CD4-positive, alpha-beta T cell treated with Interleukin-15 for 1 hour (primary cell): ENCODE measurements at places on chromosomes 1 and 21.

- DNase-seq, result no peak
Measured at GRCh38 chr1:115215703-115216521, 122.1 kb downstream of the NGF start.

DNA sequence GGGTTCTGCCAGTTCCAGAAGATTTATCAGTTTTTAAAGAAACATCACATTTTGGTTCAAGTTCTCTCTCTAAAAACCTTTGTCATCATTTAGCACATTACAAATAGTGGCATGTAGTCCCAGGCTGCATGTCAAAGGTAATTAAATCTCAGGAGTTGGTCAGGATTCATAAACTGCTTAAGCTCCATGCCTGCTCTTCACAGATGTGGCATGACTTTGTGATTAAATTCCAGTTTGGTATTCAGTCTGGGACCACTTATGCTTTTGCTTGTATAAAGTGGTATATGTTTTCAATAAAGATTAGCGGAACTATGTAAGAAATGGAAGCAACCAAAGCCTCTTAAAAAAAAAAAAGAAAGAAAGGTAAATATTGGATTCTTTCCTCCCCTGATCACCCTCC is 408.0 kb downstream of the DISC1 start:
- no peak for DNase-seq

- no peak for DNase-seq
Measured at GRCh38 chr1:170097449-170097948, 23.0 kb upstream of the KIFAP3 start.

DNA sequence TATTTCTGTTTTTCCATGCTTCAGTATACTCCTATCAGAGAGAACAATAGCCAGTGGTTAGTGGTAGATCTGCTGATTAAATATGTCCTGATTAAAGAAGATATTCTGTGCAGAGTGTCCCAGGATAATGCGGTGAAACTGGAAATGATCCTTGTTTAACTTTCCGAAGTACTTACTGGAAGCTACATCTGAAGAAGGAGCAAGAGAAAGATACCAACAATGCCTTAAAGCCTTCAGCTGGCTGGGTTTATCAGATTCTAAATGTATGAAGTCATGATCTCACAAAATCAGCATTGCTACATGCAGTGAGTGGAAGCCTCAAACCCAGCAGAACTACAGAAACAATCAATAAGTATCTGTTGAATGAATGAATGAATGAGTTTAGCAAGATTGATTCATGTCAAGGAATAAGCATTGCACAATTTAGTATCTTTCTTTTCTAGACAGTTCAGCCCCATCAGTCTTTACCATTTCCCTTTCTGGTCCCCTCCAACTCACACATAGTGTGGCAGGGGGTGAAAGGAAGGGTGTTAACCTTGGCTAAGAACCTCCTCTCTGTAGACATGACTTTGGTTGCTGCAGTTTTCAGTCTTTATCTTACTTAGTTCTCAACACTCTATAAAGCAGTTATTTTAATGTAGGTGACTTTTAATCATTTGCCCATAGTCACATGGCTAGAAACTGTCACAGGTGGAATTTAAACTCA is 24.7 kb upstream of the DNASE2B start:
- no peak for DNase-seq

- DNase-seq, result no peak
Measured at GRCh38 chr1:19407494-19408096, 77.7 kb downstream of the CAPZB start.

DNA sequence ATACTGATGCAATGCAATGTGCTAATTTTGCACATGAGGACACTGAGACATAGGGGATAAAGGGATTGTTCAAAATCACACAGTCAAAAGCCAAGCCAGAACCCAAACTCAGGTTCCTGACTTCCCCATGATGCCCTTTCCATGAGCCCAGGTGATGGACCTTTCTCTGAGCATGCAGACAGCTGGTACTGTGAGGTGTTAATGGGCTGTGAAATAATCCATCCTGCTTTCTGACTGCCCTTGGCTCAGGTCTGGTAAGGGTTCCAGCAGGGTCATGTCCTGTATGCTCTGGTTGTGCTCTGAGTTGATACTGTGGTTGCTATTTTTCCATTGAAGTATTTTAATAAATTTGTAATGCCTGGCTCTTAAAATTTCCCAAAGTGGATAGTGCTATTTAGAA is 50.0 kb downstream of the CNIH3 start:
- DNase-seq, result no peak

- DNase-seq, result no peak
Measured at GRCh38 chr1:175493321-175494010, 249.9 kb downstream of the TNR start.

GRCh38 chr1:197987294-197987693 is 70.1 kb downstream of the LHX9 start:
- no peak for DNase-seq

- no peak for DNase-seq
Measured at GRCh38 chr1:52321061-52321460, 44.9 kb downstream of the CC2D1B start.

DNA sequence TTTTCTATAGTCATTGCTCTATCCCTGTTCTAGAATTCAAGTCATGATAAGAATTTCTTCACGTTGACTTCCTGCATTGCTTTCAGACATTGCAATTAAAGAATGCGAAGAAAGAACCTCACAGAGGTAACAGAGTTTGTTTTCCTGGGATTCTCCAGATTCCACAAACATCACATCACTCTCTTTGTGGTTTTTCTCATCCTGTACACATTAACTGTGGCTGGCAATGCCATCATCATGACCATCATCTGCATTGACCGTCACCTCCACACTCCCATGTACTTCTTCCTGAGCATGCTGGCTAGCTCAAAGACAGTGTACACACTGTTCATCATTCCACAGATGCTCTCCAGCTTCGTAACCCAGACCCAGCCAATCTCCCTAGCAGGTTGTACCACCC is 10.6 kb downstream of the APCS start:
- DNase-seq, result no peak

DNA sequence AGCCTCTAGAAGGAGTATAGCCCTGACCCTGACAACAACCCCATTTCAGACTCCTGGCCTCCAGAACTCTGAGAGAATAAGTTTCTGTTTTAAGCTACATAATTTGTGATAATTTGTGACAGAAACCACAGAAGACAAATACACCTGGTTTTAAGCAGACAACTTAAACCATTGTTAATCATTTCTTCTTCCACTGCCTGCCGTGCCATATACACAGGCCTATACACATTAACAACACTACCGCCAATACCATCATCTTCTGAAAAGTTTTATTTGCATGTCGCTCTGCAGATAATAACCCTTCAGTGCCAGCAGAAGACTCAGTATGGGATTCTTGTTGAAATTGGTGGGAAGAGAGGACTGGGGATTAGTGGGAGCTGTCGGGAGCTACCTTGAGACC is 39.9 kb upstream of the KRTAP19-8 start:
- no peak for DNase-seq

DNA sequence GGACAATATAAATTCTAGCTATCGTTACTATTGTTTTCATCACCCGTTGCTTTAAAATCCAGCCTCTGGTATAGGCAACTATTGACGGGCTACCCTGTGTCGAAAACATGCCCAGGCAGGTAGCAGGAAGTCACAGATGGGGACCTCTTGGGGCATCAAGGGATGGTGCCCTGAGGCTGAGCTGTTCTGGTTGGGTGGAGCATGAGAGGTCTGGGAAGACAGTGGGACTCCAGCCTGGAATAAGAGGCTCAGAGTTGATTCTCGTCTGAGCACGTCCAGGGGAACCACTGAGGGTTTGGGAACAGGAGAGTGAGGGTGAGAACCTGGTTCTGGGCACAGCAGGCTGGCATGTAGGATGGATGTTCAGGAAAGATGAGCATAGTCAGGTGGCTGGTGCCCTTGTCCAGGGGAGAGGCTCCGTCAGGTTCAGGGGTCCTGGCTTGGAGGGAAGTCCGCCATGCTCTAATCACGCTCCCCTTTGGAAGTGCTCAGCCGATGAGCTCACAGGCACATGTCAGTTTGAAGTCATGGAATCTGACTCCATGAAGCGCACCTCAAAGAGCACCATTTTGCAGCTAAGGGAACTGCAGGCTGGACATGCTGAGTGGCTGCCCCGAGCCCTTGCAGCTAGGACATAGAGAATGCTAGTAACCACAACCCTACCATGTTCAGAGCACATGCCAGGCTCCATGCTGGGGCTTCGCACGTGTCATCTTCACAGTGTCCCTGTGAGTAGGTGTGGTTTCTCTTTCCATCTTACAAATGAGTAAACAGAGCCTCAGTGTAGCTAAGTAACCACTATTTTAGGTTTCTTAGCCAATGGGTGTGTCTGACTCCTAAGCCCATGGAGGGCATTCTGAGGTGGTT is 21.0 kb downstream of the PCSK9 start:
- no peak for DNase-seq

DNA sequence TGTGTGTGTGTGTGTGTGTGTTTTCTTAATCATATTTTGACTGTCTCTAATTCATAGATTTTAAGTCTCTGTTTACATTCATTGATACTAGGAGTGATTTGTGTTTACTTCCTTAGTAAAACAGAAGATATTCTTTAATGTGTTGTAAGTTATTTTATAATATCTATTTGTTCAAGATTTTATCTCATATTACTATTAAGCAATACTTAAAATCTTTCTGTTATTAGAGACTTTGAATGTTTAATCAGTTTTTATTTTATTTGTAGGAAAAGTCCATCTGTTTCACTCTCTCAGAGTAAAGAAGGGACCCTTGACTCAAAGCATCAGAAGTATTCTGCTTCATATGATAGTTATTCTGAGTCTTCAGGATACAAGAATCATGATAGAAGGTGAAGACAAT is 89.2 kb downstream of the CEP350 start:
- no peak for DNase-seq

DNA sequence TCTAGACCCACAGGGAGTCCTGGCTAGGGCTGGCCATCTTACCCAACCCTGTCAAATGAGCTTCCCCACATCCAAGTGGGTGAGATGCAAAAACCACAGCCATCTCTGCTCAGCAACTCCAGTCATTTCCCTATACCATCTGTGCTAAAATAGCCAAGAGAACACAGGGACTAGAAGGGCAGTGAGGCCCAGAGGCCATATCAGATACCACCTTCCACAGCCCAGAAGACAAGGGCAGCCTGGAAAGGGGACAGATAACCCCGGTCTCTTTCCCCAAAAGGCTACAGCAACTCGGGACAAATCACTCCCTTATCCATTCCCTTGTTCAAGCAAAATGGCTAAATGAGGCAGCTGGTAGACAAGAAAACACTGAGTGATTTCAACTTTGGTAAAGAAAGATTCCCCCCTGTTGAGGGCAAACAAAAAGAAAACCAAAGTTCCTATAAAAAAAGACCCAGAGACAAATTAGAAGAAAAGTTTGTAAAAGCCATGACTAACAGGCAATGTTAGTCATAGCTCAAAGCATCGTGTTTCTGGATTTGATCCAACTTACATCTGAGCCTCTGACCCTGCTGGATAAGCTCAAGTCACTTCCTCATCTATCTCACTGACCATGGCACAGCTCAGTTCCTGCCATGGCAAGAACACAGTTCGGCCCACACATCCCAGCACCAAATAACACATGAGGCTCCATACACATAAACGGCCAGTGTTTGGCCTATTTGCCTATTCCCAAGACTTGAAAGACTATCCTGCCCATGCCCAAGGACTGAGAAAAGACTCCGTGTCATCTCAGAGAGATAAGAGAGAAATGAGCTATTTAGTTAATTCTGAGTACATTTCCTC is 3.1 kb downstream of the LAMB3 start:
- DNase-seq, result peak; percentile 52

DNA sequence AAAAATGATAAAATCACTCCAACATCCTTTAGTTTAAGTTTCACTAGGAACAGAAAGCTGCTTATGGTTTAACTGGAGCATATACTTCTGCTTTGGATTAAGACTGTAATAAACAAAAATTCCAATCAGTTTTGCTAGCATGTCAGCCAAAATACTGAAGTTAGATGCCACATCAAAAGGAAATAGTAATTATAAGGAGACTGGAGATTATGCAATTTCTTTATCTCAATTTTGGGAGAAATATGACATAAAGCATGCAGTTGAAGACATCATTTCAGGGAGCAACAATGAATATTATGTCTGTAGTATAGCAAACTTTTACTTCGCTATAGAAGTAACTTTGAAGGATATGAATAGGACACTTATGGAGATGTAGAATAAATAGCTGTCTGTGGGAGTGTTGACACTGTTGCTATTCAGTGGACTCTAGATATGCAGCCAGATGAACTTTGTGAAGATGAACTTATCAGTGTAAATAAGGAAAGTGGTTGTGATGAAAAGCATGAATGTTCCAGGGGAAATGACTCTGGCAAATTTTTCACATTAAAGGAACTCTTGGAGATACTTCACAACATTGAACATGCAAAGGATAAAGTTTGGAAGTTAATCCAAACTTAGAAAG is 107.8 kb downstream of the RABGAP1L start:
- no peak for DNase-seq

GRCh38 chr1:175434283-175434860 is 241.8 kb upstream of the KIAA0040 start:
- no peak for DNase-seq

GRCh38 chr1:41745022-41745421 is 173.7 kb downstream of the HIVEP3 start:
- DNase-seq, result no peak

DNA sequence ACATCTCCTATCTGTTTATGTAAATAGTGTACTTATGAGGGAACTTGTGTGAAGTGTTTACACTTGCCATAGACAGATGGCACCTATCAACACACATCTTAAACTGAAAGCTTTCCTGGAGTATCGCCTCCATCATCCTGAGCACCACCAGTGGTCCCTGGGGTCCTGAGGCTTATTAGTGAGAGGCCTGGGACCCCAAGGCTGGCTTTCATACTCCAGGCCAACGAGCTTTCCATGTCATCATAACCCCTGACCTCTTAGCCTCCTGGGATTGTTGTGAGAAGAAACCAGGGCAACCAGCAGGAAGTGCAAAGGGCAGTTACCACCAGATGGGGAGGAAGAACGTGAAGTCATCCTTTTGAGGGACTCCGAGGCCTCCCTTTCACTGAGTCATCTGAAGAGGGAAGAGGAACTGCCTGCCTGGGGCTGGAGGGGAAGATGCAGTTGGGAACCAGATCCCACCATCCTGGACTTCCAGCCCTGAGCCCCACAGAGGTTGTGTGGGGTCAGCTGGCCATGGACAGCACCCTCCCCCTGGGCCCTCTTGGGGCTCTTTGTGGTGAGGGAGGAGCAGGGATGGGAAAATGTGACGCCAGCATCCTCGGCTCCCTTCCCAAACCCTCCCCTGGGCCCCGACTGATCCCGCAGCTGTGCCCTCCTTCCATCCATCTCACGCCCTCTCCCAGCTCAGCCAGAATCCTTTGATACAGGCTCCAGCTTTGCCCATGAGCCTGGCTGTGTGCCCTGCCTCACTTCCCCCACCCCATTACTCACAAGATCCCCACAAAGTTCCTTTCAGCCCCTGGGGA is 5.8 kb downstream of the INKA2 start:
- peak; percentile 78 for DNase-seq

DNA sequence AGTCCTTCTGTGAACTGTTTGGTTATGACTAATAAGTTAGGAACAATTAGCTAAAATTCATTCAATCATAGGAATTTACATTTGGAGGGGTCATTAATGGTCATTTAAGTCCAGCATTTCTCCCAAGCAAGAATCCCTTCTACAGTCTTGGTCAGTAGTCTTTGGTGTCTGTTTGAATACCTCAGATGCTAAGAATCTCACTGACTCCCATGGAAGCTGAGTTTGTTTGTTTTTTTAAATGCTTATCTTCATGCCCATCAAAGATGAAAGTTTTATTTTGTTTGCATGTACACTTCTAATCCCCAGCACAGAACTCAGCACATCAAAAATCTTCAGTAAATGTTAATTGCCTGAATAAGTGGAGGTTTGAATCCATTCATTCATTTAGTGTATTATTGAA is 41.3 kb upstream of the SLC44A3 start:
- DNase-seq, result no peak

- DNase-seq, result no peak
Measured at GRCh38 chr1:53979712-53980450, 33.7 kb downstream of the LRRC42 start.
